ENCODE measurements at places on chromosomes 7 and 10. TPM values are rescaled to one million over a fixed set of nuclear protein-coding genes. Genes with fewer than 3 reads are reported as not detected.

OPN1SW gene
- 1.2 TPM for polyA plus RNA-seq

DAGLB gene
- polyA plus RNA-seq = 14.8 TPM

TAS2R5 gene
- 1.1 TPM for polyA plus RNA-seq

CNPY4 gene
- polyA plus RNA-seq = 33.9 TPM

UTF1 gene
- not detected for polyA plus RNA-seq

PRKG1 gene
- polyA plus RNA-seq = 12.3 TPM

PDAP1 gene
- 161 TPM for polyA plus RNA-seq
